ENCODE measurements at places on chromosomes 7 and 10. TPM values are rescaled to one million over a fixed set of nuclear protein-coding genes. Genes with fewer than 3 reads are reported as not detected.

Gene AGR2
- not detected for total RNA-seq

Gene GPR22
- not detected for total RNA-seq

Gene PIK3CG
- total RNA-seq: 0.09 TPM

Gene ANK3
- 3.3 TPM for total RNA-seq

Gene PAPOLB
- 0.14 TPM for total RNA-seq

Gene COBL
- 0.09 TPM for total RNA-seq

Gene AKR1C2
- total RNA-seq: 13.5 TPM

Gene GRM8
- total RNA-seq: 0.14 TPM

Gene SEM1
- total RNA-seq: 148 TPM

Gene ADGRA1
- total RNA-seq: not detected

Gene CCL26
- 4.8 TPM for total RNA-seq

Measured in smooth muscle cell of bladder (primary cell).